Skeletal muscle tissue (tissue), 5 donors: ENCODE measurements at places on chromosomes 6 and 20. TPM values are rescaled to one million over a fixed set of nuclear protein-coding genes. Genes with fewer than 3 reads are reported as not detected.

Gene MEI4
- total RNA-seq, result not detected

Gene AKAP12
- 99.7 TPM for total RNA-seq

Gene BCKDHB
- 24.5 TPM for total RNA-seq

Gene MUCL3
- not detected for total RNA-seq

Gene RHAG
- 1.6 TPM for total RNA-seq

Gene ALDH5A1
- total RNA-seq, result 5.2 TPM
